ENCODE measurements at places on chromosomes 16 and 17.

DNA sequence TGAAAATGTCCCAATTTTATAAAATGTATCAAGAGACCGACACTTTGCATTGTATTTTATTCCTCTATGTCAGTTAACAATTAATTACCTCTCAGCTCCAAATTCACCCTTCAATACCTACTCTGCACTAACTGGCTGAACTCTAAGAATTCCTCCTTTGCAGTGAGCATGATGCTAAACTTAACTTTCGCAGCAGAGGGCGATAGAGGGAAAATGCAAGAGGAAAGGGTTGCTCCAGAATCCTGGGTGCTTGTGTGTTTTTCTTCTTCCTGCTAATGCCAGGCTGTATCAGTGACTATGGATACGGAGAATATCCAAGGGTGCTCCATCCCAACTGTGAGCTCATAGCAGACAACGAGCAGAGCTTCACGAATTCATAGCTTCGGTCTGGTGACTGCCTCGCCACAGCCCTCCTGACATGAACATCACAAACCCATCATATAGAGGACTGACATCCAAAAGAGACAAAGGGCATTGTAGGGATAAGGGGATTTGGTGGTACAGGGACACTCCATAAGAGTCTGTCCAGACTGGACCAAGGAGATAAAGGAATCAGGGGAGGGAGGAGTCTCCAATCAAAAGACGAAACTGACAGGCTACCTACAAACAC is 172.9 kb downstream of the STX8 start:
- peak; percentile 11 for DNase-seq

GRCh38 chr17:2751491-2751890 is 2.0 kb upstream of the CCDC92B start:
- DNase-seq = no peak

DNA sequence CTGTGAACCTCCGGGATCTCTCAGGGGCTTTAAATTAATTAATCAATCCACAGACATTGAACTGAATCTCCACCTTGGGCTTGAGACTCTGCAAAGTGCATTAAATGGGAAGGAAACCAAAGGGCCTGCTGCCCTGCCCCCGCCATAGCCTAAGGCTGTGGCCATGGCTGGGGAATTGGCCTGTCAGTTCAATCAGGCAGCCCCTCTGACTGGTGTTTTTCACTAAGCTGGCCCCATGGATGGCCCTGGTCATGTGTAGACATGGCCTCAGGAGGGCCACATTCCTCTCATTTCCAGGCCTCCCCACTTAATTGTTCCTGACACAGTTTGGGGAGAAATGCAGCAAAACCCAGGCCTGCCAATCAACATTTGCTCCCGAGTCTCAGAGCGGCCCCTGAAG is 499.8 kb downstream of the WWOX start:
- DNase-seq = no peak

DNA sequence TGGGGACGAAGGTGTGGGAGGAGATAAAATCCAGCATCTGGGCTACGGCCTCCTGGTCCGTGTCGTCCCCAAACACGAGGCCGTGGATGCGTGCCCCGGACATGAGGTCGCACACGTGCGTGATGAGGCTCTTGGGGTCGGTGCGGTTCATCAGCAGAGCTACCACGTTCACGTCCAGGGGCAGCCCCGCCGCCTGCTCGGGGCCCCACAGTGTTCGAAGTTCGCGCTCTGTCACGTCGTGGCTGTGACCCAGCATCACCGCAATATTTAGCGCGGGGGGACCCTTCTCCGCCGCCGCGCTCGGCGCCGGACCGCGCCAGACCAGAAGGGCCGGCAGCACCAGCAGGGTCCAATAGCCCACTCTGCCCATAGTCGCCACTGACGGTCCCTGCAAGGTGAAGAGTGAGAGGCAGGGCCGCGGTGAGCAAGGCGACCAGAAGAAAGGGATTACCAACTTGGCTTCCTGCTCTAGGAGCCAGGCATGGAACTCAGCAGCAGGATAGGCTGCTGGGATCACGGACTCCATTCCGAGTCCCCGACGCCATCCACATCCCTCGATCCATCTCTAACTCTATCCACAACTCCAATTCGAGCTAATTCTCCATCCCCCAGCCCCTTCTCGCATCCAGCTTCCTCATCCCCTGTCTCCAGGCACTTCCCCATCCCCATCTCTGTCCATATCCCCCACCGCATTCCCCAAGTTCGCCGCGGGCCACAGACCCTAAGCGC is 2.0 kb downstream of the GRIN2A start:
- DNase-seq = no peak

- no peak for DNase-seq
These were observed 46.6 kb downstream of the MRM3 start for GRCh38 chr17:828761-829160.

DNA sequence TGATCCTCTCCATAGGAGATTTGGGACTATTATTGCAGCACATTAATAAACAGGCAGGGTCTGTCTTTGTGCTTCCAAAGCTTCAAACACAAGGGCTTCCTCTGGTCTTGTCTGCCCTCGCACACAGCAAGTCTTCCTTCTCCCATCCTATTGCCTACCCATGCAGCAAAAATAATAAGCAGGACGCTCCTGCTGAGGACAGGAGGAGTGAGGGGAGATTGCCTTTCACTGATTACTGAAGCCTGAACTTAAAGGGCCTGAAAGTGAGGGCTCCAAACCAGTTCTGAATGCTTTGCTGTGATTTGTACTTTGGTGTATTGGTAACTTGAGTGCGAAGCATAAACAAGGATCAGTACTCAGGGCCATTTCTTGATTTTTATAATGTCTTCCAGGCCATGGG is 197.6 kb upstream of the XYLT1 start:
- no peak for DNase-seq

- no peak for DNase-seq
These were observed 26.1 kb upstream of the AMZ2 start for GRCh38 chr17:68221786-68222185.

GRCh38 chr16:30621765-30622164 is 11.6 kb upstream of the ZNF689 start:
- no peak for DNase-seq

DNA sequence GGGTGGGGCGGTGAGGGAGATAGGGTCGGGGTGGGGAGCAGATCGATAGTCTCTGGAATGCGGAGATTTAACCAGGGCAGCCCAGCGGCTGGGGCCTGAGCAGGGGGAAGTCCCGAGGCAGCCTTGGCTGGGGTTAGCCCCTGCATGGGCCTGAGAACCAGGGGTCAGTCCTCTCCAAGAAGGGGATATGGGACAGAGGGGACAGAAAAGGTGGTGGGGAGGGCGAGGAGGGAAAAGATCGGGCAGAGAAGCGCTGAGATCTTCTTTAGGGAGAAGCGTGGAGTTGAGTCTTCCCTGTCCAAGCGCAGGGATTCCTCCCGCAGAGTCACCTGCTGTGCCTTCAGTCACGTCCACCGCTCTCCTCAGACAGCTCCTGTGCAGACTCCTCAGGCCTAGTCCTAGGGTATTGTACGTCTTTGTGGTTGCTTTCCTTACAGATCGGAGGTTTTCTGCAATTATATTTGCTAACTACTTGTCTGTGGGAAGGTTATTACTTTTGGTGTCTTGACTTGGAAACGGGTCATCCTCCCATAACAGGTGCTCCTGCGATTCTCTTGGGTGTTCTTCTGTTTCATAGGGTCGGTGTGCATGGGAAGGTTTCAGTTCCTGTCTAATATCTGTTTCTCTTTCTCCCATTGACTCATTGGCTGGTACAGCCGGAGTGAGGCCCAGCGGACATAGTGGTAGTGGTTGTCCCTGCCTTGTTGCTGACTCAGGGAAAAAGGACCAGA is 952 bp downstream of the CD300A start:
- DNase-seq = peak; percentile 30

DNA sequence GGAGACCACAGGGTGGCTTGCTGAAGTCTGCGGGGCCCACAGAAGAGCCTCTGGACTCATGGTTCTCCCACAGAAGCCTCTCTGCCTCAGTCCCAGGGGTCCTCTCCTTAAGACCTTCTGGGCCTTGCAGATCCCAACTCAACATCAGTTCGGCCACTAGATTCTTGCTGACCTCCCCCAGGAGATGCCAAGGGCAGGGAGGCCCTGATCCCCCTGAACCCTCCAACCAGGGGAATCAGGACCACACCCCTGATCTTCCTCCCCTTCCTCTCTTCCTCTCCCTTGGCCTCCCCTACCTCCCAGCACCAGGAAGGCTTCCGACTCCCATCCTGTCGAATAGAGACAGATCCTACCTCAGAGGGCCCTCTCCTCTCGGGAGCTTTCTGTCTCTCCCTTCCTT is 53.4 kb downstream of the NOS2 start:
- no peak for DNase-seq

Measured in germinal center (tissue), 1 donor.